ENCODE measurements at places on chromosomes 1 and 21.
A peak's percentile ranks its signal among the peaks of the same experiment; 100 is the strongest.

- no peak for DNase-seq
Observed at GRCh38 chr21:38838598-38839327, 33.0 kb downstream of the ETS2 start.

DNA sequence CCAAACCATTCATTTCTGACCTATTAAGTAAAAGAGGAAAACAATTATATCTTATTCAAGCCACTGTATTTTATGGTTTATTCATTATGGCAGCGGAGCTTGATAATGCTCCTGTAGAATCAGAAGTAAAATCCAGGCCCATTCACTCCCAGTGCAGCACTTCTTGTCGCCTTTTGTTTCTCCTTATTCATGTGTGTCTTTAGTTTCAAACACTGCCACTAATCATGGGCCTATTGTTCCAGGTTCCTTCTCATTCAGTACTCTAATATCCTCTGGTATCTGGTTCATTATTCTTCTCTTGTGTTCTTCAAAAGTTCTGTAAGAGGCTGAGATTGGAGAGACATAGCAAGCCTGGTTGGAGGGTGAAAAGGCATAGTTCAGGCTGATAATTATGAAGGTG, 218.3 kb downstream of the LRRIQ3 start:
- DNase-seq, result no peak

GRCh38 chr1:246875041-246876026, 56.4 kb downstream of the AHCTF1 start:
- DNase-seq, result peak; percentile 15

DNA sequence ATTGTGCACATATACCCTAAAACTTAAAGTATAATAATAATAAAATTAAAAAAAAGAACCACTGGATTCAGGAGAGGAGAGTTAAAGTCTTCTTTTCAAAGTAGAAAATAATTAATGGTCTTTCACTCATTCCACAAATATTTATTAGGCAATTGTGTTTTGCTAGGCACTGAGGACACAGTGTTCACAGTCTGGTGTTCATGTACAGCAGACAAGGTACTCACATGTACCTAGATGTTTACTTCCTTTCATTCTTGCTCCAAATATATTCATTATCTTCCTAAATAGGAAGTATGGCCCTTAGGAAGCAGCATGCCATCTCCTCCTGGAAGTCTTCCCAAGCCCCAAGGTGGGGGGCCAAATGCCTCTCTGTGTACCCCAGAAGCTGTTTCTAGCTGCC, 265.0 kb downstream of the NPHP4 start:
- no peak for DNase-seq

DNA sequence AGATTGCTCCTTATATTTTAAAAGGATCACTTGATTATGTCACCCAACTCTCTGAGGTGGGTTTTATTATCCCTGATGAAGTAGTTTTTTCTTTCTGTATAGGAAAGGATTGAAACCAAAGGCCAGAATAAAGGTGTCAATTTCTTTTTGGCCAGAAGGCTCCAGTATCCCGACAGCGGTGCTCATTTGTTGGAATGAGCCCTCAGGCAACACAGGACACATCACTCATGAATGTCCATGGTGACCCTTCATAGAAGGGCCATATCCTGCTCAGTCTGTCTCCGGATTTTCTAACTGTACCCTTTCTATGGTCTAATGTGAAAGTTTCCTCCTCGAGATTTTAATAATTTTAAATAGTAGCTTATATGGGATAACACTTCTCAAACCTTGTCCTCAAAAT, 171.3 kb upstream of the USP24 start:
- no peak for DNase-seq

- DNase-seq, result peak; percentile 35
Observed at GRCh38 chr1:172398970-172399755, 21.3 kb upstream of the C1orf105 start.

DNA sequence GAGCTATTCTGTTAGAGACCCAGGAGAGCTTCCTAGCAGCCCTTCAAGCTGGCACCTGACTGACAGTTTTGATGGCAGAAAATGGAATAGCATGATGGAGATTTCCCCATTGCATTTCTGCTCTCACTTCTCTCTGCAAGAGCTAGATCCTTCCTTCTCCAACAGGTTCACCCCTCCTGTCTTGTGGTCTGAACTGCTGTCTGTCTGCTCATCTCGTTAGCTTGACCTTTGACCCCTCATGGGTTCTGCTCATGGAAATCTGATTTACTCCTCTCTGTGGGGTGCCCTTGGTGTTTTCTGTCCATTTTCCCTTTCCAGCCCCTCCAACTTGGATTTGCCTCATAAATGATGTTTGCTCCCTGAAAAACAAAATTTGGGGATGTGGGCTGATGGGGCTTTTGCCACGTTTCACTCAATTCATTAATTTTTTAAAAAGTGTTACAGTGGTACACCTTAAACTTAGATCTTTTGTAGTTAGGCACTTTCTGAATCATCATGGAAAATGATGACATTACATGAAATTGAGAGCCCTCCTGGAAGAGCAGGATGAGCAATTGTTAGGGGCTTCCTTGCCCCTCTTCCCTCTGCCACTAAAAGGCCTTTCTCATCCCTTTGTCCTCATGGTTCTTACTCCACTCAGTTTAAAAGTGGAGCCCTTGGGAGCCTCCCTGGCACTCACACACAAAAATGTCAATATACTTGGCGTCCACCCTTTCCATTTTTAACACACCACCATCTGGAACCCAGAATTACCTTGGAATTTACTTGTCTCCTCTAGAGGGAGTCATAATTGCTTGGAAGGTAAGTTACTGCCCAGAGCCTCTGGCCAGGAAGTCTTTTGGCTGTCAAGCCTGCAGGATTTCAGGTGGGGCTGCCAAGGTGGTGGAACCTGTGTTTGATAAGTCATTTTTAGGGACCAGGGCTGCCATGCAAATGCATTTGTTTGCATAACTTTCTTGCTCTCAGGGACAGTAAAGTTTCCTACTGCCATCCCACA, 31.9 kb upstream of the IL19 start:
- DNase-seq, result no peak

- DNase-seq, result peak; percentile 56
Observed at GRCh38 chr1:160375788-160376524, 9.1 kb downstream of the NHLH1 start.

DNA sequence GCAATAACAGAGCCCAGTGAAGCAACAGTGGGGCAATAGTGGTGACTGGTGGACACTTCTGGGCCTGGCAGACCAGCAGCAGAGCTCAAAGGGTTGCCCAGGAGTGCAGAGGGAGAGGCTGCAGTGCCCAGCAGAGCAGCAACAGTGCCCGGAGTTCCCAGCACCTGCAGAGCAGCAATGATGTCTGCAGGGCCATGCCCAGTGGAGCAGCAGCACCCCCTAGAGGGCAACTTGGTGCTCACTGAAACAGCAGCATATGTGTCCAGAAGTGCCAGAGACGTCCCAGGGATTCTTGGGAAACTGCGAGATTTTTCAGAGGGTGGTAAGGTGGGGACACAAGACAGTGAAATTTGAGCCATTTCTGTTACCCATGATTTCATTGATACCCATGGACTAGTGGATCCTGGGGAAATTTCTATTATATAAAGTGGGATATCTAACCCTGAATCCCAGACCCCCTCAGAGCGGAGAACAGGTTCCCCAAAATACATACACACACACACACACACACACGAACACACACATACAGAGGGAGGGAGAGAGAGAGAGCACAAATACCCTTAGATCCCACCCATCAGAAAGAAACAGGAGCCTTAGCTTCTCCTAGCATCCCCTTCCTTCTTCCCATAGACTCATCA, 156.9 kb upstream of the GJB5 start:
- peak; percentile 48 for DNase-seq

DNA sequence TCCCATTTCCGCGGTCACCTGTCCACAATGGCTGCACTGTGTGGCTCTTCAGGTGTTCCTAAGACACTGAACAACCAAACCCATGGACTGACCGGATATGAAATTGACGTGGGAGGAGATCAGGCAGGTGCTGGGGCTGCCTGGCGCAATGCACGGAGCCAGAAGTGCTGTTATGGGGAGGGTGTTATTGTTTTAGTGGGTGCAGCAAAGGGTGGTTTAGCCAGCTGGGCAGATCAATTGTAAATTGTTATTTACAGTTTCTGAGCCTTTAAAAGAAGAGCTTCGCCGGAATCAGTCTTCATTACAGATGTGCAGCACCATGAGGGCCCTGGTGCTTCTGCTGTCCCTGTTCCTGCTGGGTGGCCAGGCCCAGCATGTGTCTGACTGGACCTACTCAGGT, at the start of gene CA6:
Gene CA6, plus strand, starts transcription at position 301 of the 400 bp plus-strand sequence. Its CDS starts 19 bp downstream, at position 320.
- DNase-seq, result no peak

- DNase-seq, result peak; percentile 3
Observed at GRCh38 chr1:218299416-218299815, 14.3 kb downstream of the RRP15 start.

GRCh38 chr21:40635391-40635790, 211.6 kb downstream of the DSCAM start:
- no peak for DNase-seq

- no peak for DNase-seq
Observed at GRCh38 chr1:54475357-54475881, 69.2 kb upstream of the SSBP3 start.

DNA sequence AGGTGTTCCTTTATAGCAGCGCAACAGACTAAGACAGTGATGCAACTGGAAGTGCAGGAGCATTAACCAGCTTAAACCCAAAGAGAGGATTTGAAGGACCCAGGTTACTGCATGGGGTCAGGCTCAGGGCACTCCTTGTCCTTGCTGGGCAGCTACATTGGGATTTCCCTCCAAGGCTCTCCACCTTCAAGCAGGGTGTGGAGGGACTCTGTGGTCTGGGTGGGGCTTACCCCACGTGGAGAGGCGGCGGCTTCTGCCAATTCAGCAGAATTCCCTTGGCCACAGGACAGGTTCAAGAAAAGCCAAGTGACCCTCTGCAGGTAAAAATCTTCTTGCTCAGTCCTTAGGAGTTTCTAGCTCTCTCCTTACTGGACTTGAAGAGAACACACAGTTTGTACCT, 6.5 kb downstream of the RRP1B start:
- no peak for DNase-seq

DNA sequence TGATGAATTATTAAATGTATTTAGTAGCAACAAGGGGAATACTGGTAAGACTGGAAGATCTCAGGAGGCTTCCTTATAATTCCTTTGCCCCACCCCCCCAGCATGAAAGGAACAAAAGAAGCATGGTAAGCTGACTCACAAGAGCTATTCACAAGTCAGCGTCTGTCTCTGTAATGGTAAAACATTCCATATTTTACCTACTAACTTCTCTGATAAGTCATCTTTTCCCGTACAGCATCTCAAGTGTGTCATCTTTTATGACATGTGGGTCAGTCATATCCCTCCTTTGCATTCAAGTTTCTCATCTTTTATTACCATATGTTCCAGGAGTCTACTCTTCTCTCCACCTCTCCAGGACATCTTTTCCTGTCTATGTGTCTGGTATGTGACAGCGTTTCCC, 241.3 kb downstream of the PLA2G4A start:
- no peak for DNase-seq

GRCh38 chr1:49394200-49394599, 617.5 kb upstream of the BEND5 start:
- DNase-seq, result no peak

- DNase-seq, result no peak
Observed at GRCh38 chr1:61011561-61012263, 70.6 kb upstream of the NFIA start.

DNA sequence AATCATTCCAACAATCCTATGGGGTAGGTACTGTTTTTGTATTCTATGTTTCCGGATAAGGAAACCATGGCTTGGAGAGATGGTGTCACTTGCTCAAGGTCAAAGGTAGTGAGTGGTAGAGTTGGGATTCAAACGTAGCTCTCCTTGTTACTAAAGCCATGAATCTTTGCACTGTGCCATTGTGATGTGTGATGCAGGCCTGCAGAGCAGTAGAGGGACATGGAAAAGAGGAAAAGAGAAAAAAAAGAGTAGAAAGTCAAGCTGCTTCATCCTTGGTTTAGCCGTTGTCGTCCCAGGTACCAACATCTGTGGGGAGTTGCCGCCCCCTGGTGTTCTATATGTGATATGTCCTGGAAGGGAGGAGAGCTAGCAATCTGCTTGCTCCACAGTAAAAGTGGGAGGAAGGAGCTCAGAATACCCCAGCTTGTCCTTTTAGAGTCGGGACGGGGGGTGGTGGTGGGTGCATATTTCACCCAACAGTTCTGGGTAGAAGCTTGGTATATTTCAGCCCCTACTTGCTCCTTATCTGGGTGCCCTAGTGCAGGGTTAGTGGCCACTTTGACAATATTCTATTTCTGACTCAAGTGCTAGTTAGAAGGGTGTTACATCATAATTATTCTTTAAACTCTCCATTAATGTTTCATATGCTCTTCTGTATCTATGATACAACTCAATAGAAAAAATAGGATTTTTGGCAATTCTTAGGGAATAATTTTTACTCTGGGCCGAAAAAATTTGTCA, 98.4 kb downstream of the EBNA1BP2 start:
- peak; percentile 64 for DNase-seq

DNA sequence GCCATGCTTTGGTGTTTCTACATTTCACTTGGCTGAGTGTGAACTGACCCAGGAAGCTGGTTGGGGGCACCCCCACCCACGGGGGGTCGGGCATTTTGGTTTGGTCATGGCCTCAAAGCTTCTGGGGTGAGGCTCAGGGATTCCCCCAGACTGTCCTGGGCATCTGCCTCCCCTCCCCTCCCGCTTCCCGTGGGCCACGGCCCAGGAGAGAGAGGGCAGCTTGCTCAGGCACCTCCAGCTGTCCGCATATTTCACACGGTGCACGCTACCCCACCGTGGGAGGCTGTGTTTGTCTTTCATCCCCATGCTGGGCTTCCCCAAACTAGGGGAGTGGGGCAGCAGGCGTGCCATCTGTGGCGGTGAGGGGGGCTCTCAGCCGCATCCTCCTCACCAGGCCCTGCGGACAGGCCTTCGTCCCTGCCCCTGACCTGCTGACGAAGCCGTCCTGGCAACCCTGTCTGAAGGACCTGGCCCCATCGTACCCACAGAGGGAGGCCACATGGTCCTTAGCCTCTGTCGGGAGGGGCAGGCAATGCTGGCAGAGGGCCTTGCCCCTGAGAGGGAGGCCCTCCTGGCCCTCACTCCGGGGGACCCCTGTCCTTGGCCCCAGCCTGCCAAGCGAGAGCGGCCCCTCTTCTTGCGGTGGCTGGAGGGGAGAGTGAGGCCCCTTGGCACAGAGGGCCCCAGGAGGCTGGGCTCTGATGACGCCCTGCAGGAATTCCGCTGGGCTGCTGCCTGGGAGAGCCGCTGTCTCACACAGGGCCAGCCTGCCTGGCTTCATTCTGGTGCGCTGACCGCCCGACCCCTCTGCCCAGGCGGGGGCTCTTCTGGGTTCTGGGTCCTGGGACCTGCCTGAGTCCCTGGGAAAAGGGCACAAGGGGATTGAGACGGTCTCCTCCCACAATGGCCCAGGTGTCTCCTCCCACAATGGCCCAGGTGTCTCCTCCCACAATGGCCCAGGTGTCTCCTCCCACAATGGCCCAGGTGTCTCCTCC, 22.1 kb downstream of the TP73 start:
- peak; percentile 39 for DNase-seq

GRCh38 chr1:243982447-243983018, 68.5 kb upstream of the ZBTB18 start:
- DNase-seq, result no peak

DNA sequence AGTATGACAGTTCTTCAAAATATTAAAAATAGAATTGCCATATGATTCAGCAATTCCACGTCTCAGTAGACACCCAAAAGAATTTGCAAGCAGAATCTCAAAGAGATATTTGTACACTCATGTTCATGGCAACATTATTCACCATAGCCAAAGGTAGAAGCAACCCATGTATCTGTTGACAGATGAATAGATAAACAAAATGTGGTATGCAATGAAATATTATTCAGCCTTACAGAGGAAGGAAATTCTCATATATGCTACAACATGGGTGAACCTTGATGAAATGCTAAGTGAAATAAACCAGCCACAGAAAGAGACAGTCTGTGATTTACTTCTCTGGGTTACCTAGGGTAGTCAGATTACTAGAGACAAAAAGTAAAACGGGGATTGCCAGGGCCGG, 47.0 kb downstream of the NAV1 start:
- no peak for DNase-seq
